Pancreas (tissue), 10 donors: ENCODE measurements at places on chromosomes 11 and 22. TPM values are rescaled to one million over a fixed set of nuclear protein-coding genes. Genes with fewer than 3 reads are reported as not detected.

MOV10L1 gene
- polyA plus RNA-seq = 0.23 TPM

TRPC6 gene
- polyA plus RNA-seq = 0.56 TPM

NFRKB gene
- polyA plus RNA-seq = 13.2 TPM

SART1 gene
- 73.9 TPM for polyA plus RNA-seq

MRGPRF gene
- 4.0 TPM for polyA plus RNA-seq

P2RY6 gene
- 0.49 TPM for polyA plus RNA-seq

MPPED2 gene
- polyA plus RNA-seq = 2.4 TPM

CEND1 gene
- 0.27 TPM for polyA plus RNA-seq

BARX2 gene
- polyA plus RNA-seq = 3.8 TPM
